ENCODE measurements at places on chromosomes 11 and 22.

- no peak for DNase-seq
Measured at GRCh38 chr22:25777870-25778269, 35.9 kb downstream of the MYO18B start.

GRCh38 chr11:326842-327580, 6.4 kb upstream of the IFITM3 start:
- no peak for DNase-seq

GRCh38 chr11:69054397-69055211, 5.9 kb downstream of the TPCN2 start:
- DNase-seq: no peak

- no peak for DNase-seq
Measured at GRCh38 chr11:111557425-111558111, 17.0 kb downstream of the LAYN start.

DNA sequence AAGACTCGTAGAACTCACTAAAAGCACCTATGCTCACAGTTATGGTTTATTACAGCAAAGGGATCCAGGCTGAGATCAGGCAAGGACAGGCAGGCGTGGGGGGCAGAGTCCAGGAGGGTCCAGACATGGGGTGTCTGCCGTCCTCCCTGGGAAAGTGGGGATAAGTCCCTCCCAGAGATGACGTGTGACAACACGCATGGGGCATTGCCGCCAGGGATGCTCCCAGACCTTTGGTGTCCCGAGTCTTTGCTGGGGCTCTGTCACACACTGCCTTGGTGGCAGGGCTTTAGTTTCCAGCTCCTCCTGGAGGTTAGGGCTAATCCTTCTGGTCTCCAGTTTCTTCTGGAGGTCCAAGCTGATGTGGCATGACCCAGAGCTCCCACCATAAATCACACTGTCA, 226.7 kb downstream of the CTTN start:
- DNase-seq: no peak

DNA sequence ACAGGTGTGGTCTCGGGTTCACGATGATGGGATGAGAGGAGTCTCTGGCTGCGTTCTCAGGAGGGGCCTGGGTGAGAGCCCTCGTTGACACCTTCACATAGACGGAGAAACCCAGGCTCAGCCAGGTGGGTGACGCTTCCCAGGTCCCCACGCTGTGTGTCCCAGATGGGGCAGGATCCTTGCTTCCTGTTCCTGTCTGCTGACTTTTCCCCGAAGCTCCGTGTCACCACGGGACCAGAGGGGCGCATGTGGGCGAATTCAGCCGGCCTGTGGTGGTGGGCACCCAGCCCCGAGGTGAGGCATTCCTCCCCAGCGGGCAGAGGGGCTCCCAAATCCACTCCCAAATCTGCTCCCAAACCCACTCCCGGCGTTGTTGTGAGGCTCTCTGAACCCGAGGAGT, 732.8 kb downstream of the BRD1 start:
- DNase-seq: no peak

DNA sequence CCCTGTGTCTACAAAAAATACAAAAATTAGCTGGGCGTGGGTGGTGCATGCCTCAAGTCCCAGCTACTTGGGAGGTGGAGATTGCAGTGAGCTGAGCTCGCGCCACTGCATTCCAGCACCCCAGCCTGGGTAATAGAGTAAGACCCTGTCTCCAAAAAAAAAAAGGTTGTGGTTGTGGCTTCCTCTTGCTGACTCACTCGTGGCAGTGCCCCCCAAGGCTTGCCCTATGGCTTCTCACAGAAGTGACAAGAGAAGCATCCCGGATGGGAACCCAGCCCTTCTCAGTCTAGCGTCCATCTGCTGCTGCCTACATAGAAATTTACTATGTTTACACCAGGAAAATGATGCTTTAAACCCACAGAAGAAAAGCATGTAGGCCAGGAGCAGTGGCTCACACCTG, 68.5 kb upstream of the PITPNB start:
- DNase-seq: no peak

- no peak for DNase-seq
Measured at GRCh38 chr11:75239531-75240290, 863 bp upstream of the TPBGL start.

GRCh38 chr11:75966537-75967287, 151.7 kb downstream of the UVRAG start:
- DNase-seq: no peak

- no peak for DNase-seq
Measured at GRCh38 chr22:39117585-39118191, 20.6 kb downstream of the APOBEC3H start.

DNA sequence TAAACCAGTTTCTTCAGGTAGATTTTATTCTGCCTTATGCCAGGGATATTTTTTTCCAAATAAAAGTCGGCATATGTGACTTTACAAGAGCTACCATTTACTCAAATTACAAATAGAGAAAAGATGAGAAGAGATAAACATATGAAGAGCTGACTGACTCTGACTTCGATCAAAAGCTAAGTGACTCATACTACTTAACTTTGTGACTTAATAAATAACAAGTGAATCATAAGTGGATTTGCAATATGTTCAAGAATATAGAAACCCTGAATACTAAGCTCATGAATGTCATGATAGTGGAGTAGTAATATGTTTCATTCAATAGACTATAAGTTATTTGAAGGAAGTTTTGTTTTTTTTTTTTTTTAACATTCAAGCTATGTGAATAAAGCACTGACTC, 130.5 kb upstream of the ANO3 start:
- DNase-seq: peak; percentile 70

DNA sequence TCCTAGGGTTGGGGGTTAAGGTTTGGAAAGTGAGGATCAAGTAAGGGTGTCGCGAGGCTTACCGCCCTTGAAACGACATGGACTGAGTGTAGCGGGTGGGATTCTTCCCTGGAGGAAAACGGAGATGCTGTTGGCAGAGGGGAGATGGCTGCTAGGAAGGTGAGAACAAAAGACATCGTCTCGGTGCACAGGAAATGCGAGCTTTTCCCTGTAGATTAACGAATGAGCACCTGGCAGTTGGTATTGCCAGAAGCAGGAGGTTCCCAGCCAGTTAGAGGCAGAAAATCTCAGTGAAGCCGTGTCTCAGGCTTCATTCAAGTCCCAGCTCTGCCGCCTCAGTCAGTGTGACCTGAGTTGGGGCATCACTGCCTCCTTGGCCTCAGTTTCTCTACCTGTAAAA, 1.4 kb upstream of the LHFPL7 start:
- DNase-seq: no peak

GRCh38 chr11:65719871-65720210, 757 bp downstream of the RNASEH2C start:
- peak; percentile 29 for DNase-seq

DNA sequence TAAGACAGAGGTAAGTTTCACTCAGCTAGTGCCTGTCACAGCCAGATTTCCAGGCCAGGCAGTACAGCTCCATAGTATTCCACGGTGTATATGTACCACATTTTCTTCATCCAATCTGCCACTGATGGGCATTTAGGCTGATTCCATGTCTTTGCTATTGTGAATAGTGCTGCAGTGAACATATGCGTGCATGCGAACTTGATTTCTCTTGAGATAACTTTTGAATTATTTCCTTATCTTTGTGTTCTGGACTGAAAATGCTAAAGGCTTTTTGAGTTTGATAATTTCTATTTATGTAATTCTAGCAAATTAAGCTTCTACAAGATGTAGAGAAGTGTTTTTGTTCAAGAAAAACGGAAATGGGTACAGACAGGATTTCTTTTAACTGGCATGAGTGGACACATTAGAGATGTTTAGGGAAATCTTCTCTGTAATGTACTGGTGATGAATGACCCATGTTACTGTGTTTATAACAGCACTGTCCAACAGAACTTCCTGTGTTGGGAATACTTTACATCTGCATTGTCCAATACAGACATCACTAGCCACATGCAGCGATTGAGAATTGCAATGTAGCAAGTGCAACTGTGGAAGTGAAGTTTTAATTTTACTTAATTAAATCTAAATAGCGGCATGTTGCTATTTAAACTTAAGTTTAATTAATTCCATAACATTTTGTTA, 151.3 kb downstream of the CADM1 start:
- no peak for DNase-seq

DNA sequence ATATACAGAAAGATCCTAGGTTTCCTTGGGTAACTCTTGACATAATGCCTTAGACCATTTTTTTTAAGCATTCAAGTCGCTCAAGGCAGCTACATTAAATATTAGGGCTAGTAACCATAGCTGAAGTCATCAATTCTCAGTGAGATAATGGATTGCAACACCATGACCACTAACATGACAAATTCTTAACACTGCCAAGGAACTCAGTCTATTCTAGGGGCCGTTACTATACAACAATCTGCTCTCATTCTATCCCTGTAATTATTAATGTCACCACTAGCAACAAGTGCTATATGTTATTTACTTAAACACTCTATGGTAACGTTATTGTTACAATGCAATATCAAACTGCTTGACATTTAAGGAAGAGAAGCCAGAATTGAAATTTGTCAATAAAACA, 3.2 kb upstream of the STK33 start:
- DNase-seq: no peak

DNA sequence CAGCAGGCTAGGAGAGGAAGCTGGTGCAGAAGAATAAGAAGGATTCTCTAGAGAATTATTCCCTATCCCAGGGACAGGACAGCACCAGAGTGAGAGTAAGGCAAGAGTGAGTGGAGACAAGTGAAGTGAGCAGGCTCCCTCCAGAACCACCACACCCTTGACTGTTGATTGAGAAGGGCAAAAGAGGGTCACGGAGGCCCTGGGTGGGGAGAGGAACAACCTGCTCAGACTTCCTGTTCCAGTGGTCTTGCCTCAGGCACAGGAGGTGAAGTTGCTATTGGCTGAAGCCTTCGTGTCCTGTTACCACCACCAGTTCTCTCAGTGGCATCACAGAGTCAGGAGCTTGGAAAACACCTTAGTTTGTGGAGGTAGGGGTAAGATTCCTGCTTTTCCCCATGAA, 51.7 kb upstream of the CCDC89 start:
- no peak for DNase-seq

DNA sequence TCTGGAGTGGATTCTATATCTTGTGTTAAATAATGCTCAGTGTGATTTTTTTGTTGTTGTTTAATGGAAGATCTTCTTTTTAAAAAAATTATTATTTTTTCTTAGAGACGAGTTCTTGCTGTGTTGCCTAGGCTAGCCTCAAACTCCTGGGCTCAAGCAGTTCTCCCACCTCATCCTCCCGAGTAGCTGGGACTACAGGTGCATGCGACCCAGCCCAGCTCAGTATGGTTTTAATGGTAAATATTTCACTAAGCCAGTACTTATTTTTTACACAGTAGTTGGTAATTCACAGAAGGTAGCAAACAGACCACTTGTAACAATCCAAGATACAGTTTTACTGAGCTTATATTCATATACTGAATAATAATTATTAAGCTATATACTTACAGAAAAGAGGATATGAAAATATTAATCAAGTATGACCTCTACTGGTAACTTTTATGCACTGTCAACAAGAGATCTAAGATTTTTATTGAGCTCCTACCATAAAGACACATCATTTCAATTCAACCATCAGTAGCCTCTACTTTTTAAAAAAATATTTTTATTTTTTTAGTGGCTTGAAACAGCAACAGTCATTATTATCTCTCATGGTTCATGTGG, 6.1 kb upstream of the CD59 start:
- DNase-seq: no peak

DNA sequence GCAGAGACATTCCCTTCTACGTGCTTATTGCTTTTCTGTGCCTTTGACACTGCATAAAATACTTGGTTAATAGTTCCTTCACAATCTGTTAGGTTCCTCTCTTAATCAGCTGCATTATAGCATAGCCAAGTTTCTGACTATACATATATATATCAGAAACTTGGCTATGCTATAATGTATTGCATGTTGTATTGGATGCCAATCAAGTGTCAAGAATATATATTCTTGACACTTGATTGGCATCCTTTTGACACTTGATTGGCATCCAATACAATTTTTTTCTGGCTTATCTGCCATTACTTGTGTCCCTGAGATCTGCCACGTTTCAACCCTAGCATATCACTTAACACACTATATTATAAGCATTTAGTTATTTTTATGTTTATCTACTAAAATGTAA, 949.7 kb upstream of the TENM4 start:
- no peak for DNase-seq

DNA sequence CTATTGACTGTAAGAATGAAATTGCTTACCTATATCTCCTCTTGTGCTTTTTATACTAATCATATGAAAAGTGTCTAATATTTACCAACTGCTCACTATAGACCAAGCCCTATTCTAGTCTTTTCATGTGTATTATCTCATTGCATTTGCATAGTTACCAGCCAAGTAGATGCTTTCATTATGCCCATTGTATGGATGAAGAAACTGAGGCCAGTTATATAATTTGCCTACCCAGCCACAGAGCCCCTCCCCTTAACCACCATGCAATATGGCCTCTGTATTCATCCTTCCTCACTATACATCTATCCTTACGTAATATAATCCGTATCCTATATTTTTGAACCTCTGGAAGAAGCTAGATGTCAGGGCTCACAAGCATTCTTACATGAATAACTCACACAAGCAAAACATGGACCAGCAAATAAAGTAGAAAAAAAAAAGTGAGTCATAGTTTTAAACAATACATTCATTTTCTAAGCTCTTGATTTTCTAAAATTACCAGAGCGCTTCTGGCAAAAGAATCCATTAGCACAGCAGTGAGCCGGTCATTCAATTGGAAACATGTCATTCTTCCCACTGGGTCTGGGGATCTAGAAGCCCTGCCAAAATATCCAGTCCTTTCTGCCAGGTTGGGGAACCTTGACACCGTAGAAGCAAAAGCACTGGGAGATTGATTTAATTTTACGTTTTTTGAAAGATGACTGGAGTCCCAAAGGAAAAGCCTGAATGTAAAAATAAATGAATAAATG, 80.0 kb downstream of the C11orf91 start:
- DNase-seq: no peak

DNA sequence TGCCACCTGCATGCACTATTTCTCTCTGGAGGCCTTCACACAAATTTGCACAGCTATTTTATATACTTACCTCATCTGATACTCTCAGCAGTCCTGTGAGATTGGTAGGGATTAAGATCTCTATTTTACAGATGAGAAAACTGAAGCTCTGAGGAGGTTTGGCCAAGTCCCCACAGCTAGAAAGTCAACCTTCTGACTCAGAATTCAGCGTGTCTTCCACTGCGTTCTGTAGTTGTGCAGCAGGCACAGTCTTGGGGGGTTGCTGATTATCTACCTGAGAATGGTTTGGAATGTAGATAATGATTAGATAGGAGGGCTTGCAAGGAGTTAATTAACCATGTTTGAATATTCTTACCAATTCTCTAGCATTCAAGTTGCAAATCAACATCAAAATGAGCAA, 2.5 kb upstream of the SORL1 start:
- no peak for DNase-seq
